NCI-H748 treated with DMSO at 0.1 percent for 48 hours (cell line): ENCODE measurements at places on chromosomes 16 and 17.
A peak's percentile ranks its signal among the peaks of the same experiment; 100 is the strongest.

GRCh38 chr16:2005646-2006045 is 4.0 kb downstream of the ZNF598 start:
- no peak for DNase-seq

DNA sequence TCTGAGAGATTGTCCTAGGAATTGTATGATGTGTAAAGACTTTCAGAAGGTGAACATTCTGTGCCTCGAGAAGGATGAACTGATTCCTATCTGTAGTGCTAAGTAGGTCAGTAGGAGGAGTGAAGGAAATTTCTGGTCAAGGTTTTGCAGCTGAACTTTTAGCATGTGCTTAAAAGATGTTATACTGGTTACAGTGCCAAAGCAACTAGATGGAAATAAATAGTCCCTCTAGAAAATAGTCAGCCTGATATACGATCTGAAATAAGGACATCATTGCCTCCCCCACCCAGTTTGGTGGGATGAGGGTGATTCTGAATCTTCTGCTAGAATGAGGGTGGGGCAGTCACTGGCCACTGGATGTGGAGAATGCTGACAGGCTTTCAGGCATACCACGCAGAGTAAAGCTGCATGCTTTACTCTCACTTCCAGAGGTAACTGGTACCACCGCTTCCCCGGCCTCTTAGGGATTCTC is 57.2 kb upstream of the VPS4A start:
- no peak for DNase-seq

DNA sequence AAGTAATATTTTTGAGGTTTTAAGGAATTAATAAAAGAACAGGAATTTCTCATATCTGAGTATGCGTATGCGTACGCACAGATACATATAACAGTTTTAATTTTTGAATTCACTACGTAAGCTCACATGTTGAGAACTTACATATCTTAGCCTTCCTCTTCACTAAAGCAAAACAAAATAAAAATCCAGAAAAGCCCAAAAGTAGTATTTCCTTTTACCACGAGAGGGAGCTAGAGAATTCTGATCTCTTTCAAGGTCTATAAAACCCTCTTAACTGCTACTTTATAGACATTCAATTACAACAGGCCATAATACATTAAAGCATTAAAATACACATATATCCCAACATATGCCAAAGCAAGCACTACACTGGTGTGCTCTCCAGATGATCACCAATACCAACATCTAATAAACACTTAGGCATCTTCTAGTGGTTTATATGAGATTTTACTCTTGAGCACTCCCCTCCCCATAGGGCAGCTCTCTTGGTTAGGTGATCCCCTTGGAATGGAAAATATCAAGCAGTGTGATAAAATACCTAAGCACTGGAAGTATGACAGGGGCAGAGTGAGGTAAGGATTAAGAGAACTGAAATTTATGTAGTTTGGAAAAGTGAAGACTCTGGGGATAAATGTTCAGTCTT is 94.0 kb downstream of the SKAP1 start:
- peak; percentile 57 for DNase-seq

DNA sequence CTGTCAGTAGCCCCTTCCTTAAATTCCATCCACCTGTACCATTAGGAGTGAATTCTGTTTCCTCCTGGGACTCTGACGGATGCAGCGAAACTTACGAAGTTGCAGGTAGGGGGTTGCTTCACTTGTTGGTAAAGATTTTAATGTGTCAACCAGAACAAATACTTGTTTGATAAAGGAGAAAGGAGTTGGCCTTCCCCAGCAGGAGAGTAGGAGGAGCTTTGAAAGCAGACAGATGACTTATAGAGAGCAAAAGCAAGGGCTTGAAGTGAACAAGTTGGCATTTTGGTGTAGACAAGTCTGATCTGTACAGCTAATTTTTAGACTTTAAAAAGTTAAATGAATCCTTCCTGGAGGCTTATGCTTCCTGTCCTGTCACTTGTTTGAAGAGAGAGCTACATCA is 38.1 kb upstream of the PMFBP1 start:
- no peak for DNase-seq

- DNase-seq: no peak
Measured at GRCh38 chr16:20214401-20214800, 112.9 kb downstream of the GP2 start.

GRCh38 chr16:73049091-73049490 is 1.2 kb upstream of the ZFHX3 start:
- DNase-seq: no peak

- no peak for DNase-seq
Measured at GRCh38 chr17:65604070-65604469, 42.6 kb upstream of the AXIN2 start.

DNA sequence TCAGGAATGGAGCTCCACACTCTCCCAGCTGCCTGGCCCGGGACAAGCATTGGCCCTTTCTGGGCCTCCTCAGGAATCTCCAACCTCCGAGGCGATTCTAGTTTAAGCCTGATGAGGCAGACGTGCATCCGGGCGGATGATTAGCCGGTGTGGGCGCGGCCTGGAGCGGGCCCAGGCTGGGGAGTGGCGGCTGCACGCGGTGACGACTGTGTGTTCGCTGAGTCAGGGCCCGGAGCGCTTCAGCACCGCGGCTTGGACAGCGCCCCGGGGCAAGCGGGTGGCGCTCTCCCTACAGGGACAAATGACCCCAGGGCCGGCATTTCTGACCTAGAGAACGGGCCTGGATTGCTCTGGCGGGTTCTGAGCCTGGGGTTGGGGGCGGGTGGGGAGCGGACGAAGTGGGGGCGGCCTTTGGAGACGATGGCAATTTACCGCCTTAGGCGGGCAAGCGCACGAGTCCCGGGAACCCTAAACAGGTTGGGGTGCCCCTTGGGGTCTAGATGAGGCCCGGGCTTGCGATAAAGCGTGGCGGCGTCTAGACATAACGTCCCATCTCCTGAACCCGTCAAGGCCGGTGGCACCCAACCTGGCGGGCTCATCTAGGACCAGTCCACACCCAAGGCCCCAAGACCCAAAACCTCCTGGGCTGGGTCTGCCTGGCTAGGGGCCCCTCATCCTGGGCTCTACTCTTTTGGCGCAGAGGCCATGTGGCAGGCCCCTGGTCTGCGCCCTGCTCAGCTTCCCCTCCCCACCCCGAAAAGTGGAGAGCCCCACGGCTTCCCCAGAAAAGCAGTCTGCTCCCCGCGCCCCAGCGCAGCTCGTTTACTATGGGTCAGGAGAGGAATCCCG is 22.3 kb upstream of the ZNHIT3 start:
- no peak for DNase-seq
